ENCODE measurements at places on chromosomes 11 and 22. TPM values are rescaled to one million over a fixed set of nuclear protein-coding genes. Genes with fewer than 3 reads are reported as not detected.

The C11orf52 gene
- 0.67 TPM for total RNA-seq

The PRAME gene
- not detected for total RNA-seq

The TREH gene
- not detected for total RNA-seq

GRCh38 chr11:64165842-64166635, at the start of gene MACROD1:
Gene MACROD1, minus strand, starts transcription at chr11:64166113. Its CDS starts 119 bp downstream, at chr11:64165994.
- peak; percentile 96 for DNase-seq

DNA sequence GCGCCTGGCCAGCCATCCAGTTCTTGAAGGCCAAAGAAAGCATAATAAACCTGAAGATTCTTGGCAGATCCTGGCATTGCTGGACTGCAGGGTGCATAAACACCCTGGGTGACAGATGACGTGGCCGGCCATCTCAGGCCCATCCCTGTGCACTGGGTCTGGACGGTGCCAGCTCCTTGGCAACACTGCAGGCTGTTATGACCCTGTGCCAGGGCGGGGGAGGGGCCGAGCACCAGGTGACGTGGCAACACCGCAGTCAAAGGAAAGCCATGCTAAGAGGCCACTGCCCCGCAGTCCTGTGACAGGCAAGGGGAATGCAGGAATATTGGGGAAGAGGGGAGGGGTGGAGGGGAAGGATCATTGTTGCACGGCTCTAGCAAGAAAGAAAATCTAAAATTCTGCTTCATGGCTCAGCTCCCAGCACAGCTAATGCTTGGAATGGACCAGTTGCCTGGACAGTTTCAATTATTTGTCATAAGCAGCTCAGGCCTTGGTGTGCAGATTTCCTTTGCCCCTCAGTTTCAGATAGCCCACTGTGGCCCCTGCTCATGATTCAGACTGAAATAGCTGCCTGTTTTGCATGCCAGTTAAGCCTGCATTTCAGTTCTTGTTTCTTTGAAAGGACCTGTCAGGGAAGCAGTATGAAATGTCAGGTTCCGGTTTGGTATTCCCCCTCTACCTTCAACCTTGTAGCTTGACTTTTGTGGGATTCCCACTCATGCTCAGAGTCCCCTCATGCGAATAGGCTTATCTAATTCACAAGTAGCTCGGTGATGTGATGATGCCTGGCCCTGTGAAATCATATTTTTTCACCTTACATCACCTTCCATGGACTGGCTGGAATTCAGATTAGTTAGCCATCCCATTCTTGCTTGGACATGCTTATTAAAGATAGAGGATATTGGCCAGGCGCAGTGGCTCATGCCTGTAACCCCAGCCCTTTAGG, 29.7 kb upstream of the DDX6 start:
- no peak for DNase-seq

DNA sequence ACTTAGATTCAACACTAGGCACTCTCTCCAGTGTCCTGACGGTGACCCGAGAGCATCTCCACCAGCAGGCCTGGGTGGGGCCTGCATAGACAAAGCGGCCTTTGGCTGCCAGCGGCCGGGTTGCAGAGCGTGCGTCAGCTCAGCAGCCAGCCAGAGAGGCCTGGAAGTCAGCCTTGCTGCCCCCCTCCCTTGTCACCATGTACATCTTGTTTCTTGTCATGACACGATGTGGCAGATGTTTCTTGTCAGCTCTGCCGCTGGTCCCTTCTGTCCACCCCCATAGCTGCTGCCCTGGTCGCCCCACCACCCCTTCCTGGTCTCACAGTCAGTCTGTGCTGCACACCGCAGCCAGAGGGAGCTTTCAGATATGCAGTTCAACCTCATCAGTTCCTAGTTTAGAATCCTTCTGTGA, 33.1 kb upstream of the CBX7 start:
- DNase-seq: peak; percentile 72

DNA sequence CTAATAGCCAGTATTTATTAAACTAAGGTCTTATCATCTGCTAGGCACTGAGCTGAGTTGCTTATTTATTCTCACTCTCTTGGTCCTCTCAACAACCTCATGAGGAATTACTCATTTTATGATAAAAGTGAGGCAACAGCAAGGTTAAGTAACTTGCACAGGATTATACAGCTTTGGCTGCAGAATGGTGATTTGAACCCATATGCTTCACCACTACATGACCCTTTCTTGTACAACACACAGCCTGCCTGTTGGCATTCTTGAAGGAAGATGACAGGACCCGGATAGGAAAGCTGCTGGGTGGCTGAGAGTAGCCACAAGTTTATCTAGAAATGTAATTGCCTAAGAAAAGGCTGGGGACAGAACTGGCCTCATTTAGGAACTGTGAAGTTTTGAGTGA, 5.3 kb upstream of the PARVA start:
- DNase-seq: no peak

- DNase-seq: no peak
These were observed 19.5 kb upstream of the FADD start for GRCh38 chr11:70183483-70184176.

- DNase-seq: no peak
These were observed 8.9 kb downstream of the RELT start for GRCh38 chr11:73384872-73385689.

DNA sequence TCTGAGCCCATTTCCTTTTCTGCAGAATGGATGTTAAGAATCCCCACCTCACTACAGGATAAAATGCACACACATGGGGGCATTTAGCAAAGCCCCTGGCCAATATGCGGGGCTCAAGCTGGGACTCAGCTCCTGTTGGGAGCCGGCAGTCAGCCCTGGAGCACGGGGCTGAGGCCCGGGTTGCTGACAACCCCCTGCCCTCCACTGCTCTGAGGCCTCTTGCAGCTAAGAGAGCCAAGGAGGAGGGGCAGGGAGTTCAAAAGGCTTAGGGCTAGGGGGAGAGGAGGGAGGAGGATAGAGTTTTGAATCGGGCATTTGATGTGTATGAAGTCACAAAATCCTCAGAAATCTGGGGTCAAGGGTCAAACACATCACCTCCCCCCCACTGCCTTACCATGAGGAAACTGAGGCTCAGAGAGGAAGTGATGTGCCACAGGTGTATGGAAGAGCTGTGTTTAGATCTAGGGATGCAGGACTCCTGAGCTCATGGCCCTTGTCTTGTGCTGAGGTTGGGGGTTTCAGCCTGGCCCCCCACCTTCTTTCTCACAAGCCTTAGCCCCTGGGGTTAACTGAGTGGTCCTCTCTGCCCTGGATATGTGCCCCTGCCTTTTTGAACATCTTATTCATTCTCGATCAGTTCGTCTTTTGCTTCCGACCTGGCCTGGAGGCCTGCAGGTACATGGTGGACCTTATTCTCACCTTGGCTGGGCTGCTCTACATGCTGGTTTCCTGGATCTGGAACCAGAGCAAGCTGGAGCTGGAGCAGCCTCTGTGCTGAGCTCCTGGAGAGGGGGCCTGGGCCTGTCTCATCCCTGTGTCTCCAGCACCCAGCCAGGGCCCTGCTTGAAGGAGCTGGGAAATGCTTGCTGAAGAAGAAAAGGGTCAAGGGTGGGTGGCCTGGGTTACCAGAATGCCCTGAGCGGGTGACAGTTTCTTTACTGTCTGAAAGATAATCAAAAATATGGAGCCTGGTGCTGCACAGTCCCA, 80.3 kb downstream of the LRRC32 start:
- DNase-seq: no peak

- DNase-seq: no peak
These were observed 97.7 kb downstream of the ARFGAP2 start for GRCh38 chr11:47078751-47079521.
